Hypothalamus (tissue), 51 donors: ENCODE measurements at places on chromosomes 1 and 21.

- DNase-seq, result no peak
These were observed 57.4 kb upstream of the CITED4 start for GRCh38 chr1:40919475-40920011.

GRCh38 chr1:24321126-24321525, 2.0 kb downstream of the GRHL3 start:
- DNase-seq, result no peak

GRCh38 chr21:25176637-25177412, 430.5 kb downstream of the MRPL39 start:
- DNase-seq, result no peak

DNA sequence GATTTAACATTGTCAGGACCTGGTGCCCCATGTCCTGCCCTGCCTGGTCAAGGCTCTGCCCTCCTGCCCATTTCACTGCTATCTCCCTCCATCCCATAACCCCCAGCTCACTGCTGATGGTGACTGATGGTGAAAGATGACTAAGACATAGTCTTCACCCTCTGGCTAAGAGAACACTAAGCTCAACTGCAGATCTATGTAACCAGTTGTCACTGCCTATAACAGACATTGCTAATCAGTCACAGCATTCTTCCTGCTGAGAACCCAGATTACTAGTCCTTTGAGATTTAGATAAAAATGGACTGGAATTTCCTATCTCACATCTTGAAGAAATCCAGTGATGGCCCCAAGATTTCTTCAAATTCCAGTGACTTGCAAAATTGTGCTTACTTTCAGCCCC, 8.0 kb upstream of the ZNF362 start:
- DNase-seq, result no peak

- no peak for DNase-seq
These were observed 13.8 kb downstream of the RBM34 start for GRCh38 chr1:235147269-235147668.

- no peak for DNase-seq
These were observed 8.8 kb upstream of the AHDC1 start for GRCh38 chr1:27612718-27613117.

- no peak for DNase-seq
These were observed 91.6 kb upstream of the UBE2U start for GRCh38 chr1:64111787-64112186.

DNA sequence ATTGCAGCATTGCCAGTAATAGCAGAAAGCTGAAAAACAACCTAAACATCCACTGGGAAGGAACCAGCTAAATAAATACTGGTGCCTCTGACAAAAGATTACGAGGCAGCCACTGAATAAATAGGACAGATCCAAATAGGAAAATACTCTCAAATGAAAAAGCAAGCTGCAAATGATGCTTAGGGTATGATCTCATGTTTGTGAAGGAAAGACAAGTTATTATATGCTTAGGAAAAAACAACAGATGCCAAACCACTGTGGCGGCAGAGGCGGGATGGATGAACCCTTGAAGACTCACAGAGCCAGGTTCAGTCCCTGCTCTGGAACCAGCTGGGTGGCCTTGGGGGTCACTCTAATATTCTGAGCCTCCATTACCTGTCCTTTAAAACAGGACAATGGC, 41.6 kb downstream of the MATN1 start:
- no peak for DNase-seq

DNA sequence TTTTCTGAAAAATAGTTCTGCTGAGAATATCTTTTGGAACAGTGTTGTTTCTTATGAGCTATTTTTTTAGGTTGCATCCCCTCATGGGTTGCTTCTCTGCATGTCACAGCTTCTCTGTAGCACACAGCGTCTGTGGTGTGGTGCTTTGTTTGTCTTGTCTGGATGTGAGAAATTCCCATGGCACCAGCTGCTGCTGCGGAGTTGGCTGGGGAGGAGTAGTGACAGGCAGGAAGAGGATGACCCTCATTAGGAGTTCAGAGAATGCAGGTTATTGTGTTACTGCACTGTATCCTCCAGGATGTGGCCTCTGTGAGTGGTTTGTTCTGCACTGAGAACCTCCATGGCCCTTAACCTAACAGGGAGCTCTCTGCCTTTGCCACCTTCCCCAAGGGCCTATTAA, 64.8 kb downstream of the TSEN15 start:
- no peak for DNase-seq

- DNase-seq, result no peak
These were observed 3.1 kb downstream of the WNT4 start for GRCh38 chr1:22139817-22140216.
